H1 (cell line): ENCODE measurements at places on chromosomes 3 and 15. TPM values are rescaled to one million over a fixed set of nuclear protein-coding genes. Genes with fewer than 3 reads are reported as not detected.

Gene PAQR5
- total RNA-seq, result 7.8 and 8.7 TPM in 2 replicates

Gene MUC20
- 0.24 TPM in 1 of 2 replicates, not detected in the other for total RNA-seq

Gene SAMD7
- not detected in 2 replicates for total RNA-seq

Gene CLCN2
- total RNA-seq, result 11.8 and 13.7 TPM in 2 replicates

Gene SLC22A13
- total RNA-seq, result 0.41 and 0.54 TPM in 2 replicates

GRCh38 chr3:53102601-53103147 is 27.6 kb downstream of the RFT1 start:
- DNase-seq, result no peak
- H3K4me1 ChIP-seq, result no peaks in the 10 kb centered on the region
- H3K36me3 ChIP-seq, result no peaks in the 10 kb centered on the region; the same call in 1 of the 2 replicates
- no peaks in the 10 kb centered on the region for H3K27me3 ChIP-seq

- no peak overlapping the region for H3K27ac ChIP-seq
- H3K36me3 ChIP-seq, result no peaks in the 10 kb centered on the region
- H3K27me3 ChIP-seq, result no peaks in the 10 kb centered on the region
- no peak overlapping the region for H3K4me3 ChIP-seq
These were observed 298.6 kb upstream of the LYSMD4 start for GRCh38 chr15:100031665-100032357.

DNA sequence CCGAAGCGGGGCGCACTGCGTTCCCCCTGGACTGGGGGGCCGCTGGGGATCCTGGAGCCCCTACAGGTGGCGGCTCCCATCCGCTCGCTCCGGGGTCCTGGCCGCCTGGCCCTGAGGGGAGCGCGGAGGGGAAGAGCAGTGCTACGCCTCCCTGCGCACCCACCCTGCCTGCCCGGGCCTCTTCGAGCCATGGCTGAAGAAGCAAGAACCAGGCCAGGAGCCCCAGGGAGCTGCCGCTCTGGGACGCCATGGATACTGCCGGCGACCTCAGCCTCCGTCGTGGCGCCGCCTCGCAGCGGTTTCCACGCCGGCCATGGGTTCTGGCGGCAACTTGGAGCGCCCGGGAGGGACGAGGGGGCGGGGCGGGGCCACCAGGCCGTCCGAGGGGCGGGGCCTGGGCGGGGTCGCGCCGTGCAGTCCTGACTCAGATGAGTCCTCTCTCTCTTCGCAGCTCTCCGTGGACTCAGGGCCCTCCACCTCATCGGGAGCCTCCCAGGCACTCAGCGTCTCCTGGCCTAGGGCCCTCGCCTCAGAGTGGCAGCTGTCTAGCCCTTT is 50.9 kb downstream of the MYL3 start:
- no peaks in the 10 kb centered on the region for H3K27me3 ChIP-seq
- no peaks in the 10 kb centered on the region for H3K4me1 ChIP-seq
- peak; percentile 92 for DNase-seq

Gene GOLGA8S
- total RNA-seq, result 0.11 and 0.17 TPM in 2 replicates

Gene EPHB3
- 0.80 and 0.91 TPM in 2 replicates for total RNA-seq

- H3K4me1 ChIP-seq, result peaks cover 2% of the 10 kb centered on the region; the same call in 1 of the 2 replicates
- no peaks in the 10 kb centered on the region for H3K27me3 ChIP-seq
- H3K4me3 ChIP-seq, result no peak overlapping the region
These were observed 9.4 kb downstream of the FAM81A start for GRCh38 chr15:59447367-59447766.

Gene ISLR2
- total RNA-seq, result 0.23 and 0.58 TPM in 2 replicates

DNA sequence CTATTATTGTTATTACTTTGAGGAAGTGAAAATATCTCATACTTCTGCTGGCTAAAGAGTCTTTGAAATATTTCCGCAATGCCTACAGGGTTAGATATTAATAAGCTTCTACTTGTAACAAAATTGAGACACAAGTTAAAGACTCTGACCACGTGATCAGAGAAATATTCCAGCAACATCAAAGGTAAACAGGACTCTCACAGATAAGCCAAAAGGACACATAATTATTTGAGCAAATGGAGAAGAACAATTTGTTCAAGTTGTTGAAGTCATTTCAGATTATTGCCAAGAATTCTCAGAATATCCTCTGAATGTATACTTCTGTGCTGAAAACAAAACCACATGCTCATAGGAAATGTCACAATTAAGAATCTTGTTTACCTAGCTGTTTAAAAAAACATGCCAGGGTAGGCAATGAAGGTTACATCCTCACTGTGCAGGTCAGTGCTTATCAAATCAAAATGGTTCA is 225.8 kb upstream of the ALCAM start:
- no peak overlapping the region for H3K4me3 ChIP-seq
- no peaks in the 10 kb centered on the region for H3K36me3 ChIP-seq
- H3K4me1 ChIP-seq, result 0 out of 2 replicates have a peak, but pooled peaks cover 2% of the 10 kb centered on the region
- H3K27me3 ChIP-seq, result no peaks in the 10 kb centered on the region
- no peak overlapping the region for H3K27ac ChIP-seq
- no peak for DNase-seq

- peak; percentile 19 for DNase-seq
- no peaks in the 10 kb centered on the region for H3K4me1 ChIP-seq
- H3K36me3 ChIP-seq, result no peaks in the 10 kb centered on the region
- H3K27me3 ChIP-seq, result no peaks in the 10 kb centered on the region
- H3K4me3 ChIP-seq, result no peak overlapping the region
These were observed 77.1 kb upstream of the MEX3B start for GRCh38 chr15:82122746-82123400.
